Left hindlimb (tissue), 1 donor: ENCODE measurements at places on chromosomes 11 and 22.
A peak's percentile ranks its signal among the peaks of the same experiment; 100 is the strongest.

DNA sequence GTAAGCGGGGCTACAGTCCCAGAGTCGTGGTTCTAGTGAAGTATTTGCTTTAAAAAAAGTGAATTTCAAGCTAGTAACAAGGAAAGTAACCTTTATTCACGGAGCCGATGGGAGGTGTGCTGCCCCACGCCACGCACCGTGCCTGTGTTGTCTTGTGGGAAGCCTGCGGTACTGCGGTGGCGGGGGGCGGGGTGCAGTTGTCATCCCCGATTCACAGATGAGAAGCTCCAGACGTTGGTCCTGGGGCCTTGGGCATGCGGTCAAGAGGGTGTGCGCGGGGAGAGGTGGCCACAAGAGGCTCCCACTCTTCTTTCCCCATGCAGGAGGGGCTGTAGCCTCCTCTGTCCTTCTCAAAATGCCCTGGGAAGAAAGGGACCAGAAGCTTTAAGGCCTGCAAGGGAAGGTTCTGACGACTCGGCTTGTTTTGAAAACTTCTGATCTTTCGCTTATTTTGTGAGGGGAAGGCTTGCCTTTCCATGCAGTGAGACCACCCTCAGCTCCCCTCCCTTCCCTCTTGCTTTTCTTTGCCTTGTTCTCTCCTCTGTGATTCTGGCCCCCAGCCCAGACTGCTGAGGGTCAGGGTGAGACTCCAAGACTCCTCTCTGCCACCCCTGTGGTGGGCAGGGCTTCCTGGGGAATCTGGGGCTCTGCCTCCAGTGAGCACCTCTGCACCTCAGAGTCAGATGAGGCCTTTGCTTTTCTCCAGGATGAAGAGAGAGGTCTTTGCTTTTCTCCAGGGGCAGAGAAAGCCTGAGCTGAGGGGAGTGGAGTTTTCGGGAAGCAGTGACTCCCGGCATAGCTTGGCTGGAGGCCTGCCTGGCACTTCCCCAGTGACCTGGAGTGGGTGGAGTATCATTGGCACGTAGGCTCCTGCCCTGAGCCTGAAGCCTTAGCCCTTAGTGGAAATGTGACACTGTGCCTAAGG lies 6.2 kb downstream of the GLB1L3 start:
- DNase-seq: no peak

- no peak for DNase-seq
Observed at GRCh38 chr11:123227763-123228495, 32.9 kb upstream of the CLMP start.

- DNase-seq: no peak
Observed at GRCh38 chr22:49566693-49567092, 261.0 kb downstream of the BRD1 start.

- DNase-seq: no peak
Observed at GRCh38 chr22:43220625-43221380, 33.9 kb upstream of the TTLL12 start.

DNA sequence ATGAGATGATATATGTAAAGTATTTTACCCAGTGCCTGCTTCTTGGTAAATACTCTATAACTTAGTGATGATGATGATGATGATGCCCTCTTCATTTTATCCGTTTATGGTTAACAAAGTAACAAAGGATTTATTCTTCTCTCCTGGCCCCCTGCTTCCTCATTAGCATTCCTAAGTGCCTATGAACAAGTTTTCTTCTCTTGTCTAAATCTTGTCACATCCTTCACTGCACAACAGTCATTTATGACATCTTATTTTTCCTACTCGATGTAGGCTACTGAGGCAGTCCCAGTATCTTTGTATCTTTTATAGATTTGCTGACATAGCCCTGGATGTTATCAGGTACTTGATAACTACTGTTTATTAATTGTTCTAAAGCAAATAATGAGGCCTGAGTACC lies 754.4 kb upstream of the ARHGAP42 start:
- DNase-seq: no peak

- DNase-seq: peak; percentile 73
Observed at GRCh38 chr11:126113515-126113957, 50.9 kb upstream of the CDON start.

- DNase-seq: no peak
Observed at GRCh38 chr11:105910095-105910715, 111.8 kb downstream of the MSANTD4 start.

- DNase-seq: peak; percentile 97
Observed at GRCh38 chr22:23838681-23839468, at the start of gene DERL3. TSS of gene DERL3 (minus strand) at chr22:23839006. CDS start at chr22:23838987, 19 bp downstream.

DNA sequence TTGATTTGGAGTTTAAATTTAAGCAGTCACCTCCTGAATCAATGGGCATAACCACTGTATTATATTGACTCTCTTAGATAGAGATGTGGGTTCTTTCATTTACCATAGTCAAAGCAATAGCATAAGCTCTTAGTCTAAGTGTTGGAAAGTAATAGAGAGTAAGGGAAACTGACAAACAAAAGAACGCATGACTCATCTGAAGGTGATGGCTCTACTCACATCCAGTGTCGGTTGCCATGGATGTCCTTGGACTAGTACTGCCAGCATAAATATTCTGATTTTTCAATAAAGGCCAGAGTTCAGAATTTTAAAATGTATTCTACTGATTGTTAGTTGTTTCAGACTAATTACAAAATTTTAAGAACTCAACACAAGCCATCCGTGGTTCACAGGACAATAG lies 444.9 kb upstream of the DDI1 start:
- no peak for DNase-seq

DNA sequence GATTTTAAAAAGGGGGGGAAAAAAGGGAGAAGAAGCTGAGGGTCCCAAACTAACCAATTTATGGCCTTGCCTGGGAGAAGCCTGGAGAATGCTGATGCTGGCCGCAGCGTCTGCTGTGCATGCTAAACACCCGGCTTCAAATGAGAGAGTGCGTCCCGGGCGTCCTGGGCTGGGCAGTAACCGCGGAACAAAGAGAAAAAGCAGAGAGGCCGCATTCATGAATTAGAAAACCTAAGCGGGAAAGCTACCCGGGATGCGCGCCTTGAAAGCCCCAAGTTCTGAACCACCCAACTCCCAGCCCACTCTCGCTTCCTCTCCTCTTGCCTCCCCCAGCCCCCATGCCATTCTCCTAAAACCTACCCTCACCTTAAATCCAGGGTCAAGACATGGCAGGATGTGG lies 6.5 kb downstream of the MN1 start:
- DNase-seq: no peak

GRCh38 chr11:28697920-28698827 lies 590.0 kb downstream of the METTL15 start:
- peak; percentile 60 for DNase-seq

- no peak for DNase-seq
Observed at GRCh38 chr11:103875855-103876510, 160.5 kb upstream of the DDI1 start.

- DNase-seq: no peak
Observed at GRCh38 chr11:58060535-58060934, 29.8 kb downstream of the OR6Q1 start.

GRCh38 chr22:31652088-31652487 lies 9.9 kb downstream of the PISD start:
- no peak for DNase-seq

DNA sequence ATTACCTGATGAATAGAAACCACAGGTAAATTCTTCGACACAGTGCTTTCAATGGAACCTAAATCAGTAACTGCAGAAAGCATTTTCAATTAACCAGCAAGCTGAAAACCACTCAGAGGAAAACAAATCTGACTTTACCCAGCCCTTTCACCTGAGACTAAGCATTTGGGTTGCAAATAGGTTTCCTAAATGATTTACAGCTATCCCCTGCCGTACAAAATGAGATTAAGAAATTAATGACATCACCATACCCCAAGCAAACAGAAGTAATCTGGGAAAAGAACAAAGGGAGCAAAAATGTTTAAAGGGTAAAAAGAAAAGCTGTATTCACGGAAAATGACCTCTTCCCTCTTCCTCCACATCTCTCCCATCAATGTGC lies 584 bp downstream of the NOX4 start:
- DNase-seq: no peak

DNA sequence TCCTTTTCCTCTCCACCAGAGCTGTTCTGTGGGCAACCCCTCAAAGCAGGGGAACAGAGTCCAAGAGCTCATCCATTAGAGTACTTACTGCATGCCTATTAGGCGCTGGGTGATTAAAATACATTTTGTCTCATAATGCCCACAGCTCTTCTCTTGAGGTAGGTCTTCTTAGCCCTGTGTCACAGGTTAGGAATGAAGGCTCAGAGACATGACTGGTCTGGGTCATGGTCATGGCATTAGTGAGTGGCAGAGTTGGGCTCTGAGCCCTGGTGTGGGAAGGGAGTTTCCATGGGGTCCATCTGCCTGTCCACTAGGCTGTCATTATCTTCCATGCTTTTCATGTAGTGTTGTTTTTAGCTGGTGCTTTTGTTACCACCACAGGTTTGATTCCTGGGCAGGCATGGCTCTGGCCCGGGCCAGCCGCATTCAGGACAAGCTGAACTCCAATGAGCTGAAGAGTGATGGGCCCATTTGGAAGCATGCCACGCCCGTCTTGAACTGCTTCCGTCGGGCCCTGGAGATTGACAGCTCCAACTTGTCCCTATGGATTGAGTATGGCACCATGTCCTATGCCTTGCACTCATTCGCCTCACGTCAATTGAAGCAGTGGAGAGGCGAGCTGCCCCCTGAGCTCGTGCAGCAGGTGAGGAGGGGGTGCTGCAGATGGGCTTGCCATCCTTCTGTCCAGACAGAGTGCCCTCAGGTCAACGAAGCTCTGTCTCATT lies 76.1 kb downstream of the CABIN1 start:
- DNase-seq: no peak

DNA sequence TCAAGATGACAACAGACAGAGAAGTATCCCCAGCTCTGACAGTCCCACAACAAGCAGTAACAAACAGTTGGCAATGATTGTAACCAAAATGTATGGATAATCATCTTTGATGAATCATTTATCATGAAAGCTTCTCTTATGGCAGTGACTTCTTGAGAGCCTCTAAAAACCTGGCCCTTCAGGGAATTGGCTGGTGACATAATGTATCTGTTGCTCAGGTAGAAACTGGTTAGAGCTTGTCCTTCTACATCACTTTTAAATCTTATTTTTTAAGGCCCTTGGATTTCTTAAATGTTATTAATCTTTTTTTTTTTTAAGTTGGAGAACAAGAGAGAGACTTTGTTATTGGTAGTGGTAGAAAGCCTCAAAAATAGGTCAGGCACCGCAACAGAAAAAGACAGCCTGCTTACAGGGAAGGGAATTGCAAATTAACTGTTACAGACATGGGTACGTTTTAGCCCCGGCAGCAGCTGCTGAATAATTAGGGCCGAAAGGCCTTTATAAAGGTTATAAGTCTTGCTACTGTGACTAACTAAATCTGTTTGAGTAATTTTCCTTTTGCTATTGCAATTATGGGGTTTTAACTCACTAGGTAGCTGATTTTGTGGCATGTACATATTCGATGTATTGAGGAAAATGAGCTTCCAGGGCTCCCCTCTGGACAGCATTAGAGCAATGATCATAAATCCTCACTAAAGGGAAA lies 207.7 kb upstream of the LRRC4C start:
- no peak for DNase-seq

- no peak for DNase-seq
Observed at GRCh38 chr22:43298062-43298801, 44.9 kb downstream of the SCUBE1 start.

DNA sequence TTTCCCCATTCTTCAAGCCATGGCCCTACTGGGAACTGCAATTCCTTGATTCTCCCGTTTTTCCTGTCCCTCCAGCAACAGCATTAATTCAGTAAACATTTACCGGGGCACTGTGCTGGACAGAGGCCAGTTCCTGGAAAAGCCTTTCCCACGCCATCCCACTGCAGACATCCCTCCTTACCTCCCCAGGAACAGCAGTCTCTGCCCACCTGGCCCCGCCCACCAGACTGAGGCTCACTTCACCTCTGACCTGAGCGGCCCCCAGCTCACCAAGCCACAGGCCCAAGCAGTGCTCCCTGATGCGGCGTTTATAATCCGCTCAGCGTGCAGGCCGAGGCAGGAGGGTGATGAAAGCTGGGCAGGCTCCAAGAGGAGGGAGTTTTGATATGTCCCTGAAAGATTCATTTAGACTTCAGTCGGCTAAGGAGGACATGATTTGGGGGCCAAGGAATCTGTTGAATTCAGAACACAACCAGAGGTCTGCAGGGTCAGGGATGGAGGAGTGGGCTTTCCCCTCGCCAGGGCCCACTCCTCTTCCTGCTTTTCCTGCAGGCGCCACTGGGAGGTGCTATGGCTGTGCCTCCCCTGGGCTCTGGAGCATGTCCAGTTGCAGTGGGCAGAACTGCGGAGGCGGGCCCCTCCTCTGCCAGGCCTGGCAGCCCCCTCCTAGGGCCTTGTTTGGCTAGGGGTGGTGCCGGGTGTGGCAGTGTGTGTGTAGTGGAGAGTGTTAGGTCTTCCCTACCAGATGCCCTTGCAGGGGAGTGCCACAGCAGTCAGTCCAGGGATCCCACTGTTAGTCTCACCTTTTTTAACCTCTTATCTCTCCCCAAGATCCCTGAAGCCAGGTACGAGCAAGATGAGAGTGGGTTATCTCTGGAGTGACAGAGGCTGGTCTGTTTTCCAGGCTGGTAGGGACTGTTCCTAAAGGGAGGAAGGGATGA lies 1.4 kb upstream of the TAGLN start:
- peak; percentile 43 for DNase-seq

GRCh38 chr11:92642177-92642931 lies 327.1 kb upstream of the MTNR1B start:
- no peak for DNase-seq

DNA sequence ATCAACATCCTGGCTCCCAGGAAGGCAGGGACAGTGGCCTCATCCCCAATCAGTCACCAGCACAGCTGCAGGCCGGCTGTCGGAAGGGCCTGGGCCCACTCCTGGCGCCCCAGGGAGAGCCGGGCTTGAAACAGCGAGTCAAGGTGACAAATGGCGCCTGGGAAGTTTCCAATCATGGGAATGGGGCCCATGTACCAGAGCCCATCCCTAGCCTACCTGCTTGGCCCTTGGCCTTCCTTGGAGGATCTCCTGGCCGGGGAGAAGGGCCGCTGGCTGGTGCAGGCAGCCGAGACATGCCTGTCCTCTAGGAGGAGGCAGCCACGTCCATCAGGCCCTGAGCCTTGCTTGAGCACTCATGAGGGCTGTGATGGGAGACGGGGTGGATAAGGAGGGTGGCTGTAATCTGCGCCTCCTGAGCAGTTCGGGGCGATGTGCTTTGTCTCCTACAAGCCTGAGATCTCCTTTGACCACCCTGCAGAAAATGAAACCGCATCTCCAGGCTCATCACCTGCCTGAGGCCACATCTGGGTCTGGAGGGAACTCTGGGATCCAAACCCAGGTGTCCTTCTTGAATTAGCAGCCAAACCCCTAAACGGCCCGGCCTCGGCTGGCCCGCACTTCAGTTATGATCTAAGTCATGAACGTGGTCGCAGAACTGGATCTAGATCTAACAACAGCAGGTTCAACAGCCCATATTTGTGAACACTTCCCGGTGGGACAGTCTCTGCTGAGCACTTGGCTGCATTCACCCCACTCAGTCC lies 862.0 kb downstream of the TBC1D22A start:
- no peak for DNase-seq

DNA sequence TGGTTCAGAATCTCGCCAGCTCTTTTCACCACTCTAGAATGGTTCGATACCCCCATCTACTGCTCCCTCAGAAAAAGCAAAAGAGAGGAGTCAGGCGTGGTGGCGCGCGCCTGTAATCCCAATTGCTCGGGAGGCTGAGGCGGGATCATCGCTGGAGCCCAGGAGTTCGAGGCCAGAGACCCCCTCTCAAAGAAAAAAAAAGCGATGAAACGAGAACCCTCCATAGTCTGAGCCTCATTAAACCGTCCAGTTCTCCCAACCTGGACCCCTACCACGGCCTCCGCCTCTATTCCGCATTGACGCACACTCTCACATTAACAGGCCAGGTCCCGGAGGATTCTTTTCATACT lies 439 bp downstream of the SPA17 start:
- no peak for DNase-seq

- DNase-seq: no peak
Observed at GRCh38 chr11:2908130-2908529, 21.1 kb downstream of the PHLDA2 start.
